Upper lobe of left lung (tissue), 6 donors: ENCODE measurements at places on chromosomes 3 and 15.

DNA sequence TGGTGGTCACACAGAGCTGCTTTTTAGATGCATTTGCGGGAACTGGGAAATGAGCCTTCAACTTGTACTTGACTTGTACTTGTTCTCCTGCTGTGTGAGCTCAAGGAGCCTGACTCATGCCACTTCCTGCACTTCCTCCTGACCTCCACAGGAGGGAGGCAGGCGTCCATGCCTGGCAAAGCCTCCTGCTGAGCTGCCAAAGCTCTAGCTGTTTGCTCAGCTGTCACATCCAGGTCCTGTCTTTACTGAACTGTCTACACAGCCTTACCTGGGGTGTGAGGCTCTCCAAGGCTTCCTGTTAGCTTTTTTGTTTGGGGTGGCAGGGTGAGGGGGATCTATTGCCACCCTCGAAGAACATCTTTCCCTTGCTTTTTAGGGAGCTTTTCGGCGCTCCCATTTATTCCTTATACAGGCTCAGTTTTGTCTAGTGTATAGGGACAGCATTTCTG is 6.4 kb downstream of the THPO start:
- DNase-seq, result no peak

GRCh38 chr15:66581972-66582537 is 16.3 kb upstream of the LCTL start:
- DNase-seq, result no peak

- no peak for DNase-seq
Measured at GRCh38 chr3:49611719-49612118, 57.4 kb downstream of the BSN start.

DNA sequence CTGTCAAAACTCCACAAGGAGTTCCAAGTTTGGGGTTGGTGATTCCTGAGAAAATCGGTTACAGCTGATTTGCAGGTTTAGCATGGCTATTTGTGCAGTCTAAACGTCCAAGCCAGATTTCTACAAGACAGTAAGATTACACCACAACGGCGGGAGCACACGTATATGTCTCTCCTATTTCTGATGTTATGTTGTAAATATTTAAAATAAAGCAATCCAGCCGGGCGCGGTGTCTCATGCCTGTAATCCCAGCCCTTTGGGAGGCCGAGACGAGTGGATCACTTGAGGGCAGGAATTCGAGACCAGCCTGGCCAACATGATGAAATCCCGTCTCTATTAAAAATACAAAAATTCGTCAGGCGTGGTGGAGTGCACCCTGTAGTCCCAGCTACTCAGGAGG is 106.8 kb upstream of the IGF1R start:
- DNase-seq, result no peak

DNA sequence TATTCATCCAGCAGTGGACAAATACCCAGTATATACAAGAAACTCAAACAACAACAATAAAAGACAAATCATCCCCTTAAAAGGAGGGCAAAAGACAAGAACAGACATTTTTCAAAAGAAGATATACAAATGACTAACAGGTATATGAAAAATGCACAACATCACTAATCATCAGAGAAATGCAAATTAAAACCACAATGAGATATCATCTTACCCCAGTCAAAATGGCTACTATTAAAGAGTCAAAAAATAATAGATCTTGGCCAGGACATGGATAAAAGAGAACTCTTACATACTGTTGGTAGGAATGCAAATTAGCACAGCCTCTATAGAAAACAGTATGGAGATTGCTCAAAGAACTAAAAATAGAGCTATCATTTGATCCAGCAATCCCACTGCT is 16.9 kb downstream of the DHX36 start:
- no peak for DNase-seq

DNA sequence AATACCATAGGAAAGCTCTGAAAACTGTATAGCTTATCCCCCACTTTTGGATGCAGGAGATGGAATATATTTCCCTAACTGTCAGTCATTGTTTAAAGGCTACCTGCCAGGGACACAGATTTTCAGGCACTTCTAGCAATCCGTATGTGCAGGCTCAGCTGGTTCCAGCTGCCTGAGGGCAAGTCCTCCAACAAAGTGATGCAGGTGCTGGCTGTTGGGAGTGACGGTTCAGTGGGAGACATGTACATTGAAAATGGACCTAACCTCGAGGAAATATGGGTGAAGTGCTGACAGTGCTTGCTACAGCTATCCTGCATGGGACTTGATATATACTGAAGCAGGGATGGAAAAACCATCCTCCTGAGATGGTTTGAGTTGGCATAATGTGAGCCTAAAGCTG is 153.1 kb upstream of the GAP43 start:
- no peak for DNase-seq

DNA sequence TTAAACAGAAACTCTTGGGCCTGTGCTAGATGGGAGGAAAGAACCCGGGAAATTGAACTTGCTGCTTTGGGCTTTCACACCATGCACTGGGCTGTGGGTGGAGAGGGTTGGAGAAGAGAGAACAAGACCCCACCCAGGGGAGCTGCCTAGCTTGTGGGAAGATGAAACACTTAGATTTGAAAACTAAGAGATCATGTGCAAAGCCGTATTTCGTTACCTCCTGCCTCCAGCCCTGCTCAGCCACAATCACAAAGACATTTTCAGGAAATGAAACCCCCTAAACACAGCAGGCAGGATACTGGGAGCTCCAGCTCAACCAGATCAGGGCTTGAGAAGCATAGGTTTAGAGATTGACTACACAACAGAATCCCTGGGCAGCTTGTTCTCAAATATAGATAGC is 183.0 kb upstream of the C2CD4B start:
- no peak for DNase-seq

DNA sequence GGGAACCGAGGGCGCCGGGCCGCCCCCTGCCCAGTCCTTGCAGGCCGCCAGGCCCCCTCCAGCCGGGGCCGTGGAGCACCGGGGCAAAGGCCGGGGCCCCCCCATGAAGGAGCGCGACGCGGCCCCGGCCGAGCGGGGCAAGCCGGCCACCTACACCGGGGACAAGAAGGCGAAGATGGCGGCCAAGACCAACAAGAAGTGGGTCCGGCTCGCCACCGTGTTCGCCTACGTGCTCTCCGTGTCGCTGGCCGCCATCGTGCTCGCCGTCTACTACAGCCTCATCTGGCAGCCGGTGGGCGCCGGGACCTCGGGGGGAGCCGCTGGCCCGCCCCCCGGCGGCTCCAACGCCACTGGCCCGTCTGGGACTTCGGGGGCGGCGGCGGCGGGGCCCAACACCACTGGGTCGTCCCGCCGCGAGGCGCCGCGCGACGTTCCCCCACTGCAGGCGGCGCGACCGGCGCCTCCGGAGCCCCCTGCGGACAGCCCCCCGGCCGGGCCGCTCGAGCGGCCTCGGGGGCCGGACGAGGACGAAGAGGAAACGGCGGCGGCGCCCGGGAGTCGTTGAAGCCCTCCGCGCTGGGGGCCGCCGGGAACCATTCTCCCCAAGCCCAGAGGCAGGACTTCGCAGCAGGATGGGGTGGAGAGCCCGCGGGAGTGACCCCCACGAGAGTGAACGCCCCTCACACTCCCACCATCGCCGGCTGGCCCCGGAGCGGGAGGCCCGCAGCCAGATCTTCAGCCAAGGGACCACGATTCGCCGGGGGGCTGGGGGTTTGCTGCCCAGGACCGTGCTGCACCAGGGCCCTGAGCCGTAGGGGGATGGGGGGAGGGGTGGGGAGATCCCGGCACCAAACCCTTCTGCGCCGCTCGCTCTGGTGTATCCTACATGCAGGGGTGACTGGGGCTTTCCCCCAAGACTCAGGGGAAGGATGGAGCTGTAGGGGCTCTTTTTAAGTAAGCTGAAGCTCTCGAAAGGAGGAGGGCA is 753 bp downstream of the INAFM2 start:
- DNase-seq, result peak; percentile 48

DNA sequence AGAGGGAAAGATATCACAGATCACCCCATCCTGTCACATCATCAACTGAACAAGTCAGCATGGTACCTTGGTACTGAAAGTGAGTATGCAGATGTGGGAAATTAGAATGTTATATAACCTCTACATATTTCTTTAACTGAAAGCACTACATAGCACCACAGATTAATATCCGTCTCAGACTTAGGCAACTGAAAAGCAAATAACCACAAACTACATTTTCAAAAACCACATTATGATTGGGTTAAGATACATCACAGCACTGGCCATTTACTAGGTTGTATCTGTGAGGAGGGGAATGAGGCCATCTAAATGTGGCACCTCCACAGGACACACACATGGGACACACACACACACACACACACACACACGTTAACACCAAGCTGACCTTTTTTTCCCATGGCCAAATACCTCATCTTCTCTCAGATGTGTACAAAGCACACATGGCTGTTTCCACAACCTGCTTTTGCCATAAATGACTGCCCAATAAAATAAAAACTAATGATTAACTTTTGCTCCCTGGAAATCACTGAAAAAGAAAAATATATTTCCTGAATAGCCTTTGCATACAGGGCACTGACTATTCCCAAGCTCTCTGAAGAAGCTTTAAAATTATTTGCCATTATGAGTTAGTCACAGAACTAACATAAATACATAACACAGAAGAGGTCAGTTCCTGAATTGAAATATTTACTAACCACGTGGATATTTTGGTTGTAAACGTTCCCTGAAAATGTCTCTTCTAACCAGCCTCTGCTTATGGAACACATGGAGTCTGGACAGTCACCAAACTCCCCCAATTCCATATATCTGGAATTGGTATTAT is 60.1 kb downstream of the SUMF1 start:
- DNase-seq, result no peak
